ENCODE measurements at places on chromosomes 1 and 21.

- no peaks in the 10 kb centered on the region for H3K27me3 ChIP-seq
- no peak overlapping the region for H3K27ac ChIP-seq
- no peaks in the 10 kb centered on the region for H3K4me1 ChIP-seq
- no peak overlapping the region for H3K4me3 ChIP-seq
- DNase-seq: no peak
Measured at GRCh38 chr1:81757398-81758020, 43.2 kb upstream of the ADGRL2 start.

DNA sequence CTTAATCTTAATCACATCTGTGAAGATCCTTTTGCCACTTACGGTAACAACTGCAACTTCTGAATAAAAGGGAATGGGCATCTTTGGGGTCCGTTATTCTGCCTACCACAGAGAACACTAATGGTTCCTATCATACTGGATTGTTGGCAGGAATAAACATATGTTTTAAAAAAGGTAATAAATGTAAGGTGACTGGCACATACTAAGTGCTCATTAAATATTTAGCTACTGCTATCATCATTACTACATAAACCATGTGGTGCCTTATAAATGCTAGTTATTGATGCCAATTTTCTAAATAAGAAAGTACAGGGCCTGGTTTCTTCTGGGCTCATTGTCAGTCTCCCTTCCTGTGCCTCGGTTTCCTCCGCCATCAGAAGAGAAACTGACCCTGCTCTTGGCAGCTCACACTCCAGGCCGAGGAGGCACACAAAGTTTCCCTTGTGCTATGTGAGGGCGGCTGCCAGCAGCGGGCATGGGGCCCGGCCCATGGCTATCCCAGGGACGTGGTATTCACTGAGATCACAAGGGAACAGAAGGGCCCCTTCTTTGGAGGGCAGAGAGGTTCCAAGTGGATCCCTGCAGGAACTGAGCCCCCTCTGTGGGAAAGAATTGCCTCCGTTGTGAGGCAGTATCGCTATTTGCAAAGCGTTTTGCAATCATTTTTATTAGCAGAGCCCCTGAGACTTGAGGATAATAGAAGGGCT lies 26.2 kb downstream of the NAV1 start:
- no peaks in the 10 kb centered on the region for H3K4me1 ChIP-seq
- H3K36me3 ChIP-seq: no peaks in the 10 kb centered on the region
- no peak for DNase-seq
- no peak overlapping the region for H3K27ac ChIP-seq

DNA sequence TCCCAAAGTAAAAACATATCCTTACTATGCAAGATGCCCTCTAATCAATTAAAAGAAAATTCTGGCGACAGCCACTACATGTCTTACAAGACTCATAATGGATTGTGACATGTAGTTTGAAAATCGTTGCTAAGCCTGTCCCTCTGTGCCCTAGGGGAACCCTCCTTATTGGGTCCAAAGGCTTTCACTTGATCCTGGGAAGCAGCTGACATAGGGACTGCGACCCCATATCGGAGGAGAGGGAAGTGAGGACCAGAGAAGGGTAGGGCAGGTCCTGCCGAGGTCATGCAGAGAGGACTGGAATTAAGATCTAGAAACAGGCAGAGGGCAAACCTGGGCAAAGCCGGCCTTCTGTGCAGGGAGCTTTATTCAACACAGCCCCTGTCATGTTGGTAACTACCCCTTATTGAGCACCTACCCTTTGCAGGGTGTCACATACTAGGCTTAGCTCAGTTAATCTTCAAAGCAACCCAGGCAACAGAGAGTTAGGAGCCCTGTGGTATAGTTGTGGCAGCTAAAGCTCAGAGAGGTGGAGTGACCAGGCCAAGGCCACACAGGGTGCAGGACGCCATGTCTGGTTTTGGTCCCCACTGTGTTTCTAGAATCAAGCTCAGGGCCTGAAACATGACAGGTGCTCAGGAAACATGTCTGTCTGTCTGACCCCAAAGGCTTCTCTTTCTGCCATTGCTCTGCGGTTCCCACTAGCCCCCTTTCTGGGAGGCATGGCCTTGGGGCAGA lies 18.4 kb upstream of the IFNLR1 start:
- H3K27ac ChIP-seq: no peak overlapping the region
- H3K4me3 ChIP-seq: no peak overlapping the region
- no peaks in the 10 kb centered on the region for H3K36me3 ChIP-seq
- no peak for DNase-seq

GRCh38 chr1:3735027-3735681 lies 17.1 kb upstream of the CCDC27 start:
- no peak for DNase-seq
- no peak overlapping the region for H3K27ac ChIP-seq
- peaks cover 6% of the 10 kb centered on the region for H3K4me1 ChIP-seq
- peaks cover 13% of the 10 kb centered on the region for H3K36me3 ChIP-seq

- DNase-seq: no peak
- H3K4me1 ChIP-seq: no peaks in the 10 kb centered on the region
Measured at GRCh38 chr1:38826262-38826661, 33.3 kb downstream of the RRAGC start.

DNA sequence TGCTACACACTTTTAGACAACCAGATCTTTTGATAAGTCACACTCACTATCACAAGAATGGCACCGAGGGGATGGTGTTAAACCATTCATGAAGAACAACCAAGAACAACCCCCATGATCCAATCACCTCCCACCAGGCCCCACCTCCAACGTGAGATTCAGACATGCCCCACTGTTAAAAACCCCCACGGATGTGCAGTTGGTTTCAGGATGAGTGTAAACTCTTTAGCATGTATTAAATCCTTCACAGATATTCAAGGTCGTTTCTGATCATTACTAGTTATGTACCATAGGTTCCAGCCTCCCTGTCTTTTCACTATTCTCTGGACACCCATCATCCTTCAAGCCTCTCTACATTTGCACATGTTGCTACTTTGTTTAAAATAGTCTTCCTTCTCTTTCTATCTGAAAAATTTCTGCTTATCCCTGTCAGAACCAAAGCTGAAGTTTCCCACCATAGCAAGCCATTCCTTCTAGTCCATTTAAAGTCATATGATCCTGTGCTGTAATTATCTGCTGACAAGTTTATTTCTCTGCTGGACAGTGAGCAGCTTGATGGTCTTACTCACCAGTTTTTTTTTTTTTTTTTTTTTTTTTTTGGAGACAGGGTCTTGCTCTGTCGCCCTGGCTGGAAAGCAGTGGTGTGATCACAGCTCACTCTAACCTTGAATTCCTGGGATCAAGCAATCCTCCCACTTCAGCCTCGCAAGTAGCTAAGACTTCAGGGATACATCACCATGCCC lies 36.8 kb downstream of the MAP10 start:
- H3K27ac ChIP-seq: no peak overlapping the region
- no peaks in the 10 kb centered on the region for H3K27me3 ChIP-seq
- H3K36me3 ChIP-seq: no peaks in the 10 kb centered on the region
- DNase-seq: no peak
- no peaks in the 10 kb centered on the region for H3K4me1 ChIP-seq
- no peak overlapping the region for H3K4me3 ChIP-seq

GRCh38 chr1:89790592-89790991 lies 30.2 kb upstream of the LRRC8D start:
- DNase-seq: no peak
- H3K27ac ChIP-seq: no peak overlapping the region
- H3K27me3 ChIP-seq: no peaks in the 10 kb centered on the region
- no peak overlapping the region for H3K4me3 ChIP-seq

GRCh38 chr1:167648252-167648849 lies 18.3 kb downstream of the RCSD1 start:
- no peaks in the 10 kb centered on the region for H3K4me1 ChIP-seq
- H3K27ac ChIP-seq: no peak overlapping the region
- no peaks in the 10 kb centered on the region for H3K36me3 ChIP-seq
- DNase-seq: no peak
- H3K27me3 ChIP-seq: no peaks in the 10 kb centered on the region

GRCh38 chr21:21387916-21388315 lies 389.7 kb downstream of the NCAM2 start:
- no peaks in the 10 kb centered on the region for H3K27me3 ChIP-seq
- H3K36me3 ChIP-seq: no peaks in the 10 kb centered on the region
- H3K27ac ChIP-seq: no peak overlapping the region

DNA sequence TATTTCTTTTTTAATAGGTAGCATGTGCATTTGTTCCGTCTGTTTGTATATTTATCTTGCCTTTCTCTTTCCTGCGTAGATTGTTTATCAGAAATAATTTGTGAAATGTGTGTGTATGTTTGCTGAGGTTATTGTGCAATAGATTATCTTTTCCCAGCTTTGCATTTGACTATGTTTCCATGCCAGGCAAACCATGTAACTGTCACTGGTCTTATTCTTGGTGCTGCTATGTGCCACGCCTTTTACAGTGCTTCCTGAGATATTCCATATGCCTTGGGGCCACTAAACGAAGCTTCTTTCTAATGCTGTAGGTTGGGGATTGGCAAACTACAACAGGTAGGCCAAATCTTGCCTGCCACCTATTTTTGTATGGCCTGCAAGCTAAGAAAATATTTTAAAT lies 598.8 kb downstream of the PLPP3 start:
- H3K4me1 ChIP-seq: no peaks in the 10 kb centered on the region
- no peak overlapping the region for H3K27ac ChIP-seq
- no peak overlapping the region for H3K4me3 ChIP-seq
- no peaks in the 10 kb centered on the region for H3K27me3 ChIP-seq
- no peaks in the 10 kb centered on the region for H3K36me3 ChIP-seq
- no peak for DNase-seq

- no peak overlapping the region for H3K4me3 ChIP-seq
- H3K27ac ChIP-seq: no peak overlapping the region
- H3K27me3 ChIP-seq: no peaks in the 10 kb centered on the region
- 0 out of 2 replicates have a peak, but pooled peaks cover 1% of the 10 kb centered on the region for H3K4me1 ChIP-seq
- DNase-seq: peak; percentile 43
Measured at GRCh38 chr21:17387030-17387617, 125.7 kb upstream of the CXADR start.

GRCh38 chr1:9278116-9278515 lies 14.6 kb upstream of the SPSB1 start:
- H3K4me3 ChIP-seq: no peak overlapping the region
- no peaks in the 10 kb centered on the region for H3K36me3 ChIP-seq
- no peak overlapping the region for H3K27ac ChIP-seq
- H3K4me1 ChIP-seq: peaks cover 2% of the 10 kb centered on the region
- H3K27me3 ChIP-seq: no peaks in the 10 kb centered on the region
- DNase-seq: no peak

- H3K4me3 ChIP-seq: no peak overlapping the region
- no peak for DNase-seq
- H3K36me3 ChIP-seq: no peaks in the 10 kb centered on the region
- H3K27ac ChIP-seq: no peak overlapping the region
Measured at GRCh38 chr1:109185357-109185756, 28.4 kb upstream of the SARS1 start.

GRCh38 chr1:216824511-216824910 lies 101.3 kb upstream of the ESRRG start:
- no peaks in the 10 kb centered on the region for H3K36me3 ChIP-seq
- DNase-seq: no peak
- no peak overlapping the region for H3K27ac ChIP-seq
- H3K4me3 ChIP-seq: no peak overlapping the region

DNA sequence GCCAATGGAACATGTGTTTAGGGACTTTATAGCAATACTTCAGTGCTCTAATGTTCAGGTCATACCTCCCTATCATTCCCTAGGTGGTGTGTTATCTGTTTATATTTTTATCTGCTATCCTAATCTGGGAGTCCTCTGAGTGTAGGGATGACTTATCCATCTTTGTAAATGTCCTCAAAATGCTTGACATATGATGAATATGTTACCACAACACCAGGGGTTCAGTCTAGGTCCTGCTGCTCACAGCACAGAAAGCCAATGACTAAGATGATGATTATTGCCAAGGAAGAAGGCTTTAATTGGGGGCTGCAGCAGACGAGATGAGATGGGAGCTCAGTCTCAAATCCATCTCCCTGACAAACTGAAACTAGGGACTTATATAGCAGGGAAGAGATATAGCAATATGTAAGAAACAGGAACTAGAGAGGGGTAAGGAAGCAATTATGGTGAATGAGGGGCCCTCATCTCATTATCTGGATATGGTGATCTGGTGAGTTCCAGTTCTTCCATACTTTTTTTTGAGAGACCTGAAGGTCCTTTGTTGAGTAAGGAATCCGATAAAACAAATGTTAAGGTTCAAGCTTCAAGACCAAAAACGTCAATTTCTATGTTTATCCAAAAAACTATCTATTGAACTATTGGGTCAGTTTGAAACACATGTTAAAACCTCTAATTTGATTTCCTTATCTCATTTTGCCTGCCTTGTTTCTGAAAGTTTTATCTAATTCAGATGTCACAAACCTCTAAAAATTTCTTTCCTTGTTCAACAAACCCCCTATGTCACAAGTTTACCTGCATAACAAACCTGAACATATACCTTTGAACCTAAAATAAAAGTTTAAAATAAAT lies 256.7 kb upstream of the CACYBP start:
- no peak overlapping the region for H3K27ac ChIP-seq
- DNase-seq: no peak
- no peak overlapping the region for H3K4me3 ChIP-seq
- no peaks in the 10 kb centered on the region for H3K4me1 ChIP-seq
- H3K36me3 ChIP-seq: no peaks in the 10 kb centered on the region

- no peaks in the 10 kb centered on the region for H3K27me3 ChIP-seq
- peaks cover 8% of the 10 kb centered on the region for H3K36me3 ChIP-seq
- no peak within 1 kb of the TSS for H3K4me3 ChIP-seq
- no peaks in the 10 kb centered on the region for H3K4me1 ChIP-seq
- H3K27ac ChIP-seq: no peak within 1 kb of the TSS
- no peak for DNase-seq
Measured at GRCh38 chr1:244050835-244051444, at the start of gene ZBTB18. TSS of gene ZBTB18 (plus strand) at chr1:244051283. CDS start at chr1:244051432, 149 bp downstream.

DNA sequence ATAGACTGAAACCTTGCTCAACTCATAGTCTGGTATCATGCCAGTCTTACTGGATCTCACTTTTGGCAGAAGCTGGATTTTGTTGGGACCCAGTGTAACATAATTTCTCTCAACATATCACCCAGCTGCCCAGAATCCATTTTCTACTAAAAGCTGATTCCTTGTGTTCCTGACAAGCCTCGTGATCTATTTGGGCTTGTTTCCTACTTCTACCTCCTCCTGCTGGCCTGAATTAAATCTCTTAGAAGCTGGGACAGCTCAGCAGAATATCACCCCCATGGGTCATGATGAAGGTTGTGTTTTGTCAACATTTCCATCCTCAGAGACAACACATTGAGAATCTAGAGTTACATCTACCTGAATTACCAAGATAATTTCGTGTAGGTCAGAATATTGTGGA lies 7.7 kb downstream of the GOLT1A start:
- H3K4me1 ChIP-seq: 0 out of 2 replicates have a peak, but pooled peaks cover 3% of the 10 kb centered on the region
- H3K27ac ChIP-seq: no peak overlapping the region
- H3K27me3 ChIP-seq: no peaks in the 10 kb centered on the region
- no peak overlapping the region for H3K4me3 ChIP-seq
- 0 out of 2 replicates have a peak, but pooled peaks cover 1% of the 10 kb centered on the region for H3K36me3 ChIP-seq
- no peak for DNase-seq

GRCh38 chr21:36162631-36163030 lies 6.0 kb downstream of the DOP1B start:
- DNase-seq: no peak
- H3K4me1 ChIP-seq: no peaks in the 10 kb centered on the region
- H3K4me3 ChIP-seq: no peak overlapping the region
- H3K36me3 ChIP-seq: no peaks in the 10 kb centered on the region
- H3K27me3 ChIP-seq: no peaks in the 10 kb centered on the region

- peaks cover 31% of the 10 kb centered on the region for H3K27me3 ChIP-seq
- no peak overlapping the region for H3K27ac ChIP-seq
- no peak overlapping the region for H3K4me3 ChIP-seq
- H3K4me1 ChIP-seq: peaks cover 11% of the 10 kb centered on the region
- no peak for DNase-seq
- no peaks in the 10 kb centered on the region for H3K36me3 ChIP-seq
Measured at GRCh38 chr1:2532485-2533160, 2.6 kb upstream of the HES5 start.
